ENCODE measurements at places on chromosomes 6 and 20. TPM values are rescaled to one million over a fixed set of nuclear protein-coding genes. Genes with fewer than 3 reads are reported as not detected.
A peak's percentile ranks its signal among the peaks of the same experiment; 100 is the strongest.

DNA sequence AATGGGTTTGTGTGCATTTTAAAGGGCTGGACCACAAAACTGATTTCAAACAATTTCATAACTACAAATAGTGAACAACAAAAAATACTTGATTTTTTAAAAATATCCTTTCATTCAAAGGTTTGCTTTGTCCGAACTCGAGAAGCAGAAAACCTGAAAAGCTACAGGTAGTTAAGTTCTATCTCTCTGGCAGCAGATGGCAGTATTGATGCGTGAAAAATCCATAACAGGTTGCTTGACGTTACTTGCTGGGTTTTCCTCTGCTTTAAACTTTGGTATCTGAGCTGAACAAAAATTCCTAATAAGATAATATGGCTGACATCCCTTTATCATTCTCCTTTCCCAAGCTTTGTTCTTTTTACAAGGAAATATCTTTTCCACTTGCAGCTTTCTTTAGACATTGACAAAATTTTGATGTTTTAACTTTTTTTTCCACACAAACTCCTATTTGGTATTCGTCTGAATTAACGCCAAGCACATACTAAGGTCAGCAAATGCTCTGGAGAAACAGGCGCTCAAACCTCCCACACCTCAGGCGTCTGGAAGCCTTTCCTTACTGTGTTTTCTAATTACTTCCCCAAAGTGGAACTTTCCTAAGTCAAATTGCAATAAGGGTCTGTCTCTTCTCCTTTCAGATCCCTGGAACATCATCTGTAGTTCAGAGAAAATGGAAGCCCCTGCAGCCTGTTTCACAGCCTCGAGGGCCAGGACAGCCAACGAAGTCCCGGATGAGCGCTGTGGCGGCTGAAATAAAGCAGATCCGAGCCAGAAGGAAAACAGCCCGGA is 50.3 kb upstream of the GFRAL start:
- DNase-seq, result peak; percentile 47
- no peak overlapping the region for H3K27ac ChIP-seq

- no peak overlapping the region for H3K27ac ChIP-seq
- no peaks in the 10 kb centered on the region for H3K27me3 ChIP-seq
- DNase-seq, result no peak
These were observed 334.8 kb upstream of the MARCKS start for GRCh38 chr6:113522376-113522775.

DNA sequence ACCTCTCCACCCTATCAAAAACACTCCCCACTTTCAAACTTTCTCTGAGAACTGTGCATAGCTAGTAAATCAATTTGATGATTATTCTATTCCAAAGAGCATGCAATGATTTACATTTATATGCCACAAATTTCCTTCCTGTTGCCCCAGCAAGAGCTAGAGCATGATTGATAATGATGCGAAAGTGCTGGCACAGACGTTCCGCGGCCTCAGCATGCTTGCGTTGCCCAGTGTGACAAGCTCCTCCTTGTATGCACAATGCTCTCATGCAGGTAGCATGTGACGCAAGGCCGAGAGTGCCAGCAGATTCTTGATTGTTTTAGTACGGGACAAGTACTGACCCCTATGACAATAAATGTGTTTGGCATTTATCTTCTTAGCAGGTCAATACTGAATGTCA is 696.3 kb upstream of the SLC35B3 start:
- DNase-seq, result peak; percentile 5
- no peaks in the 10 kb centered on the region for H3K36me3 ChIP-seq
- H3K27me3 ChIP-seq, result no peaks in the 10 kb centered on the region
- H3K4me1 ChIP-seq, result no peaks in the 10 kb centered on the region
- H3K4me3 ChIP-seq, result no peak overlapping the region
- H3K27ac ChIP-seq, result no peak overlapping the region

- DNase-seq, result peak; percentile 76
- H3K4me3 ChIP-seq, result peak overlapping the region; percentile 83
- H3K27me3 ChIP-seq, result no peaks in the 10 kb centered on the region
These were observed 417 bp downstream of the VAPB start for GRCh38 chr20:58389324-58389967.

BICRAL gene
- polyA plus RNA-seq, result 13.0 TPM

- H3K36me3 ChIP-seq, result peaks cover 4% of the 10 kb centered on the region
- no peak overlapping the region for H3K4me3 ChIP-seq
- no peak overlapping the region for H3K27ac ChIP-seq
- no peaks in the 10 kb centered on the region for H3K27me3 ChIP-seq
- no peaks in the 10 kb centered on the region for H3K4me1 ChIP-seq
These were observed 24.1 kb downstream of the NPEPL1 start for GRCh38 chr20:58716476-58717277.

DUSP15 gene
- 11.2 TPM for polyA plus RNA-seq

POU5F1 gene
- 0.28 TPM for polyA plus RNA-seq

ARFGEF2 gene
- 43.7 TPM for polyA plus RNA-seq
